ENCODE measurements at places on chromosomes 1 and 21.

GRCh38 chr1:17218939-17219338 lies 14.0 kb downstream of the PADI1 start:
- no peak for ATAC-seq

- no peak for ATAC-seq
These were observed 15.7 kb downstream of the TCEA3 start for GRCh38 chr1:23408797-23409290.

- no peak for ATAC-seq
These were observed 99.1 kb downstream of the NIBAN1 start for GRCh38 chr1:184875218-184875617.

DNA sequence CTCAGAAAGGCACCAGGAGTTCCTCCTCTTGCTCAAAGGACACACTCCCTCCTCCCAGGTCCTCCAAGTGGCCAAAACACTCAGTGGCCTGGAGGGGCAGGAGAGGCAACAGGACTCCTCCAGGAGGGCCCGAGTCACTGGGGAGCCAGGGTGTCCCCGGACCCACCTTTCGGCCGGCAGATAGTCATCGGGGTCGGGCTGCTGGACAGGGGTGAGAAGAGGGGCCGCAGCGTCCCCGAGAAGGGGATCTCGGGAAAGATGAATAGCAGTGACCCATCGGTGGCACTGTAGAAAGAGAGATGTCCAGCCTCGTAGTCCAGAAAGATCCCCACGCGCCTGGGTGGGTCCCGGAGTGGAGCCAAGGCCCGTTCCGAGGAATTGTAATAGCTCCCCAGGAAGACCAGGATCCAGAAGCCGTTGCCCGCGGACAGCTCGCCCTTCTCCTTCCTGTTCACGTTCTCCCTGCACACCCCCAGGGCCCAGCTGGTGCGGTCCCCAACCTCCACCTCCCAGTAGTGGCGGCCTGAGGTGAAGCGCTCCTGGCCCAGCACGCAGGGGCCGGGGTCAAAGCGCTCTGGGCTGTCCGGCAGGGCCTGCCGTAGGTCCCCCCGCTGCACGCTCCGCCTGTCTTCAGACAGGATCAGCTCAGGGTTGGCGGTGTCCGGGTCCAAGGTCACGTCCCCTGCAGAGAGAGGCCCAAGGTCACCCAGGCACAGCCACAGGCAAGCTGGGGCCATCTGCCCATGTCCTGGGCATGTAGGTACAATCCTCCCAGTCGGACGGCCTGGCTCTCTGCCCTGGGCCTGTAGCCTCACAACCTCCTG lies 11.9 kb downstream of the TRIM11 start:
- no peak for ATAC-seq

DNA sequence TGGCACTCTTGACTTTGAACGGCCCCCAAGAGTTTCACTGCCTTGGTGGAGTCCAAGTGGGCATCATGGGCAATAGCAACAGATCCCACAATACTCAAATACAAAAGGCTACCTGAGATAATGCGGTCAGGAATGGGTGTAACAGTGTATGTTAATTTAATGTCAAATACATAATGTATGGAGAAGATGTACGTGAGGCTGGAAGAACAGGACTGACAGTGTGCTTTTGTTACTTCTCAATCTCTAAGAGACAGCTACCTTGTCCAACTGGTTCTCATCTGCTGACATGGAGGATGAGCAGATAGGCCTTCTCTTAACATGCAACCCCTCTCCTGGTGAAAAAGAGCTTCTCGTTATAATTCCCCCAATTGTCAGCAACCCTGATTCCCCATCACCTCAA lies 167.2 kb downstream of the APP start:
- no peak for ATAC-seq

- ATAC-seq: no peak
These were observed 2.7 kb upstream of the SLC1A7 start for GRCh38 chr1:53145051-53145600.

DNA sequence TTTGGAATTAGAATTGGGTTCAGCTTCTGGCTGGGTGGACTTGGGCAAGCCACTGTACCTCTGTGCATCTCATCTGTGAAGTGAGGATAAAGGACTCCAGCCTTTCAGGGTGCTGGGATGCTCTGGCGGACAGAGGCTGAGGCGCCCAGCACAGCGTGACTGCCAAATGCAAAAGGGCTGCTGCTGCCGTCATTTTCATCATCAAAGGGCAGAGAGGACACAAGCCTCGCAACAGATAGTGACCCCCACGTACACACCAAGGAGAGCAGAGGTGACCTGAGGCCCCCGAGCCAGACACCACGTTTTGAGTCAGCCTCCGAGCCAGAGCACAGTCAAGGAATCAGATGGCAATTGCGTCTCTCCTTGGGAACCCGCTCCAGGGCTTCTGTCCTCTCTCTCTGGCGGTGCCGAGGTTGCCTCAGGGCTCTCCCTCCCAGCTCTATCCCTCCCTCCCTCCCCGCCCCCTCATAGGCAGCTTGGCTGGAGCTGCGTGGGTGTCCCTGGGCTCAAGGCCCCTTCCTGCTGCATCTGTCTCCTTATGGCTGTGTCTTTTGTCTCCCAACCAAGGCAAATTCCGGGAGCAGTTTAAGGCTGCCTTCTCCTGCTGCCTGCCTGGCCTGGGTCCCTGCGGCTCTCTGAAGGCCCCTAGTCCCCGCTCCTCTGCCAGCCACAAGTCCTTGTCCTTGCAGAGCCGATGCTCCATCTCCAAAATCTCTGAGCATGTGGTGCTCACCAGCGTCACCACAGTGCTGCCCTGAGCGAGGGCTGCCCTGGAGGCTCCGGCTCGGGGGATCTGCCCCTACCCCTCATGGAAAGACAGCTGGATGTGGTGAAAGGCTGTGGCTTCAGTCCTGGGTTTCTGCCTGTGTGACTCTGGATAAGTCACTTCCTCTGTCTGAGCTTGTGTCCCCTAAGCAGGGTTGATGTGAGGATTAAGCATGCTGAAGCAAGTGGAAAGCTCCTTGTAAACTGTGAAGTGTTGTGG lies 9.0 kb downstream of the HCRTR1 start:
- ATAC-seq: no peak

DNA sequence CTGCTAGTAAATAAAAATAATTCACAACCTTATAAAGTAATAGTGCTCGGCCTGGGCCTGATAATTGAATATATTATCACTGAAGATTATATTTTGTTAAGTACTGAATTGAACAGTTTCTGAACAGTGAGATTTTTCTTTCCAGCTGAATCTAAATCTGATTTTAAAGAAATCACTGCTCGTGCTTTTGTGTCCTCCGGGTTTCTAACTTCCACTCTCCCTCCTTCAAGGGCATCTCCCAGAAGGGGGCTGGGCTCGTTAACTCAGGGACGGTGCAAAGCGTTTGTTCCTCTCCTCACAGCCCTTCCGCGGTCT lies 823 bp upstream of the KIF1B start:
- no peak for ATAC-seq

DNA sequence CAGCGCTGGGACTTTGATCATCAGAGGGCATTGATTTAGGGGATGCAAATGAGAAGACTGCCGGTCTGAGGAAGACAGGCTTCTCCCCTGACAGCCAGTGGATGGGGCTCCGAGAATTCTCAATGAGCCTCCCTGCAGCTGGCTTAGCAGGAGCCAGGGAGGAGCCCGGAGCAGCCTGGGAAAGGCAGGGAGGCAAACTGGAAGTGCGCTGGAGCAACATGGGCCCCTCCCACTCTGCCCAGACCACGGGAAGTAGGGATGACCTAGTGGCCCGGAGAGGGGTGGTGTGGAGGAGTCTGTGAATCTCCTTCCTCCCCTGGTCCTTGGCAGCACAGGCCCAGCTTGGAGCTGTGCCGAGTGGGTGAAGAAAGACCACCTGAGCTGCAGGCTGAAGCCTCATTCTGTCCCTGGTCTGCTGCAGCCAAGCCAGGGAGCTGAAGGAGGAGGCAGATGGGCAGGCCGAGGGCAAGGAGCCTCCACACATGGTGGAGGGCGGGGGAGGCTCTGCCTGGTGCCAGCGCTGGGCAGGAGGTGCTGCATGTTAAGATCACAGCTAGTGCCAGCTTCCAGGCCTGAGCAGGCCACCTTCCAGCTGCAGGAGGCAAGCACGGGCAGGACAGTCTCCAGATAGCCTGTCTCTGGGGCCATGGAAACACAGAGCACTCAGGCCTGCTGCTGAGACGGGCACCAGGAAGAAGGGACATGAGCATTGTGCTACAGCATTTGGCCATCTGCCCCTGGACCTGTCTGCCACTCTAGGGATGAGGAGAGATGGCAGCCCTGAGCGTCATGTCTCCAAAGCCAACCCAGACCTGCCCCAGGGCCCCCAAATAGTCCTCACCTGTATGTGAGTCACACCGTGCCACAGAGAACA lies 12.2 kb upstream of the CLSTN1 start:
- no peak for ATAC-seq

DNA sequence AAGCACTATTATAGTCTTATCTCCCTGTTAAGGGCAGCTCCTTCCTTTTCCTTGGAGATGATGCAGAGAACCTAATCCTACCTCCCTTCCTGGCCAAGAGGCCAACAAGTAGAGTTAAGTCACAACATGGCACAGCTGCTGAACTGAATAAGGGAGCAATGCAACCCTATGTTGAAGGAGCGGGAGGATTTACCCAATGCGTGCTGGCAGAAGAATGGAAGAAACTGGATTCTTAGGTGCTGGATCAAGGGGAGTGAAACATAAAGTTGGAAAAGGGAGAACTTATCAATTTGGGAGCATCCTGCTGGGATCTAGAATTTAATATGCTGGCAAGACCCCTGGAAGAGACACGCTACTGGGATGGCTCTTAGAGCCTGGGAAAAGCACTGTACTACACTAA lies 12.0 kb upstream of the HUNK start:
- ATAC-seq: no peak

GRCh38 chr1:100292711-100293110 lies 26.7 kb downstream of the RTCA start:
- no peak for ATAC-seq

DNA sequence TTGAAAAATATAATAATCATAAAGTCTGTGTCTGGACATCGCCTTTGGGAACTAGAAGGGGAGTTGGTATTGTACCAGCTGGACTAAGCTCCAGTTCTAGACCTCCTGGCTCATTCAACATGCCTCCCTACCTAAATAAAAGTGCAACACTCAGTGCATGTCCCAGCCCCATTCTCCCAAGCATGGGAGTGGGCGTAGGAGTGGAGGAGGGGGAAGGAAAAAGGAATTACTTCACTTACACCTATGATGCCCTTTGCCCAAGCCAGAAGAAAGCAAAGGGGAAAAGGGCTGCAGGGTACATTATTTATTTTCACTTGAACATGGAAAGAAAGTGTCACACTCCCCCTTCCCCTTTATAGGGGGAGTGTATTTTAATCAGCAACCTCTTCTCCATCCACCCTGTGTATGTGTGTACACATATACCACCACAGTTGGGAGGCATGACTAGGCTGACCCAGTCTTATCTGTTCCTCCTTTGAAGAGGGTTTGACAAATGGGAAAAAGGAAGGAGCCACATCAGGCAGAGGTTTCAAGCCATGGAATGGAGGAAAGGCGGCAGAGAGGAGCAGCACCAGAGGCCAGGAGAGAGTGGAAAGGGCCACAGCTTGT lies 3.2 kb downstream of the NIT1 start:
- no peak for ATAC-seq

- ATAC-seq: no peak
These were observed 91.6 kb downstream of the ZNF648 start for GRCh38 chr1:181969902-181970301.

DNA sequence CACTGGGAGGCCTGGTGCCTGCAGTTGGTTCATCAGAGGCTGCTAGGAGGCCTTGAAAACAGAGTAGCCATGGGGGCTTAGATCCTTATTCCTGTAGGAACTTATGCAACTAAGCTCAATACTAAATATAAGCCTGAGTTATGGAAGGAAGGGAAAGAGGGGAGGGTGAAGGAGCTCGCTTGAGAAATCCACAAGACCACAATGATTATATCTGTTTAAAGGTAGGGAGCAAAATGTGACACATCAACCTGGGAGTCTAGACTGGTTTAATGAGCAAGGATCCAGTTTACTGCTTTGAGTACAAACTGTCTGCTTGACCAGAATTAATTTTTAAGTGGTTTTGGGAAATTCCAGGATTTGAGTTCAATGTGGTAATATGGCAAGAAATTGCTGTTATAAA lies 20.4 kb upstream of the ANGPTL7 start:
- ATAC-seq: no peak

- no peak for ATAC-seq
These were observed 8.1 kb downstream of the C1orf116 start for GRCh38 chr1:207024202-207025145.

GRCh38 chr1:219081943-219082925 lies 91.4 kb upstream of the LYPLAL1 start:
- no peak for ATAC-seq

- no peak for ATAC-seq
These were observed 2.9 kb upstream of the CRABP2 start for GRCh38 chr1:156708218-156708661.

All from activated CD4-positive, CD25-positive, alpha-beta regulatory T cell treated with anti-CD3 and anti-CD28 coated beads, Interleukin-2, amount 50 U/mL, for 24 hours (primary cell).